ENCODE measurements at places on chromosomes 6 and 20. TPM values are rescaled to one million over a fixed set of nuclear protein-coding genes. Genes with fewer than 3 reads are reported as not detected.
A peak's percentile ranks its signal among the peaks of the same experiment; 100 is the strongest.

Gene PDYN
- not detected for total RNA-seq

Gene TCP11
- not detected for total RNA-seq

Gene LIN28B
- total RNA-seq: not detected

Gene OSBPL2
- 21.0 TPM for total RNA-seq

Gene C20orf141
- not detected for total RNA-seq

Gene FOXQ1
- 0.42 TPM for total RNA-seq

Gene OR14J1
- total RNA-seq: not detected

Gene PBOV1
- total RNA-seq: not detected

Gene C20orf144
- not detected for total RNA-seq

Gene UBR2
- total RNA-seq: 46.2 TPM

DNA sequence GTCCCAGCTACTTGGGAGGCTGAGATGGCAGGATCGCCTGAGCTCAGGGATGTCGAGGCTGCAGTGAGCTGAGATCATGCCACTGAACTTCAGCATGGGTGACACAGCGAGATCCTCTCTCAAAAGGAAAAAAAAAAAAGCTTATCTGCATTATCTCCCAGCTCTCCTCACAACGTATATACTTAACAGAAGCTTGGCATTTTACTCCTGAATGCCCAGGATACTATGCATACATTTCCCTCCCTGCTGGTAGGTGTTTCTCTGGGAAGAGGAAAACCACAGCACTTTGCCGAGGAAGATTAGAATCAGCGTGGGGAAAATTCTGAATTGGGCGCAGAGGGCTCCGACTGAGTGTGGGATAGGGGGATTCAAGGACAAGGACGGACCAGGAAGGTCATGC lies 800.6 kb downstream of the DHX35 start:
- no peak for DNase-seq

DNA sequence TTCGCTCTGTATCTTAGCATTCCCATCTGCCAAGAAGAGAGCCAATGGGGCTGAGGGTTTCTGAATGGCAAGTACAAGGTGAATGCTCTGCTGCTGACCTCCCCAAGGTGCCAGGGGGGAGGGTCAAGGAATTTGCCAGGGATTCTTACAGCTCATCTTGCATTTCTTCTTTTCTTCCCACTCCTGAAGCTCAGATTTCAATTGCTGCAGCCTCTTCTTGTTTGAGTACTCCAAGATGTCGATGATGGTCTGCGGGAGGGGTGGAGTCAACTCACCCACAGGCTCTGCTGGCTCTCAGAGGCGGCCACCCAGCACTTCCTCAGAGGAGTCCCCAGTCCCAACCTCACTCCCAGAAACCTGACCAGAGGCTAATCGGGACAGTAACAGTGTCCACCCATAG lies 12.4 kb downstream of the C20orf96 start:
- no peak for DNase-seq

GRCh38 chr6:169095153-169095552 lies 158.5 kb downstream of the THBS2 start:
- DNase-seq: no peak

DNA sequence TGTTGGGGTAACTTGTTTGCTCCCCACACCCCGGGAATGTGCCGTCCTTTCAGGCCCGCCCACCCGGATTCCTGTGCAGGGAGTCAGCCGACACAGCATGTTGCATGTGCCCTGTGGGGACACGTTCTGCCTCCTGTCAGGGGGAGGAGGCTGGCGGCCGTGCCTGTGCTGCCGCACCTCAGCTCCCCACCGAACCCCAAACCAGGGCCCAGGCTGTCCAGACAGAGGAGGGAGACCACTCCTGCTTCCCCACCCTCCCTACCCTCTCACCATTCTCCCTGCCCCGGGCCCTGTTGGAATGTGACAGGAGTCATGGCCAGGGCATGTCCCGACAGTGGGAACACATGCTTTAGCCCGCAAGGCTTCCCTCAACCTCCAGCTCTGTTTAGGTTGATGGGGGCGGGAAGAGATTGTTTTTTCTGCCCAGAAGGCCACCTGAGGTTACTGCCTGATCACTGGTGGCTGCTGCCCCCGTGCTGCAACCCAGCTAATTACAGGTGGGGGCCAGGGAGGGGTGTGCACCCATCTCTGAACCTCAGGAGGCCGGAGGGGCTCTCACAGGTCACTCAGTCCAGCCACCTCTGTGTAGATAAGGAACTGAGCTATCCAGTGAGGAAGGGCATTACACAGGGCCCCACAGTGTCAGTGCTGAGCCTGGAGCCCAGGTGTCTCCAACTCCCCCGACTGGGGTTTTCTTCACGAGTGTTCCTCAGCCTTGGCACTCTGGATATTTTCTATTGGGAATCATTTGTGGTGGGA lies 13.6 kb downstream of the LRRC73 start:
- no peak for DNase-seq

GRCh38 chr6:149080511-149080910 lies 237.0 kb upstream of the TAB2 start:
- DNase-seq: no peak

DNA sequence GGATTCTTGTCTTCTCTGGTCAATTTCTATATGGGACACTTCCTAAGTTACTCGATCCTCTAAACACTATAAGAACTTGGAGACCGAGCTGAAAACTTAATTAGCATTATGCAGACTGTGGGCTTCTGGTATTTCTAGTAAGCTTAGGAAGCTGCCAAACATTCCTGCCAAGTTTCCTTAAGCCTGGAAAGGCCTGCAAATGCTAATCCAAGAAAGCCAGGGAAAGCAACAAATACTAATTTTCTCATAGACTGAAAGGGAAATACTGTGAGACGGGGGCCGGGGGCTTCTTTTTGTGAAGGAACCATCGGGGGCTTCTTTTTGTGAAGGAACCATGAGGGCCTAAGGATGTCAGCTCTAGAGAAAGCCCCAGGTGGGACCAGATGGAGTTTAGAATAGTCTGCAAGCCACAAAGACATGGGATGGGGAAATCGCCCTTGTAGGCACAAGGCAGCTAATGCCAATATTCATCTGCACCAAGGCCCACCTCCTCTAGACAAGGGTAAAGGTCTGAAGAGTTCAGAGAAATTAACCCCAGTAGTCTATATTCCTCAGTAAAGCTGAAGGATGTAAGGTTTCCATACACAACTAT lies 332.4 kb upstream of the PRDM1 start:
- no peak for DNase-seq

- DNase-seq: no peak
These were observed 135.4 kb downstream of the JPH2 start for GRCh38 chr20:44051661-44052000.

DNA sequence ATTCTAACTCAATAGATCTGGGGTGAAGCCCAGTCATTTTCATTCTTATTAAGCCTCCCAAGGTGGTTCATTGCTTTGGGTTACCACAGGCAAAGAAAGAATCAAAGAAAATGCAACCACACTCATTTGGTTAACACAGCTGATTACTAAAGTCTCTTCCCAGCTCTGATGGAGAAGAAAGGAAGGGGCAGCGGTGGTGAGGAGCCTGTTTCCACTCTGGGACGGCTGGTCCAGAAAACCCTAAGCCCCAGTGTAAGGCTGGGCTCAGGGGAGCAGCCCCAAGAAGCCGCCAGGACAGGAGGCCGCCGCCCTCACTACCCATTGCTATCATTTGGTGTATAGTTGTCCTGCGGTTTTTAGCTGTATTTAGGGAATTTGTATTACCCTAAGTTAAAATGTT lies 226.9 kb downstream of the CD83 start:
- no peak for DNase-seq

GRCh38 chr20:50885781-50886180 lies 45.5 kb downstream of the ADNP start:
- DNase-seq: no peak

DNA sequence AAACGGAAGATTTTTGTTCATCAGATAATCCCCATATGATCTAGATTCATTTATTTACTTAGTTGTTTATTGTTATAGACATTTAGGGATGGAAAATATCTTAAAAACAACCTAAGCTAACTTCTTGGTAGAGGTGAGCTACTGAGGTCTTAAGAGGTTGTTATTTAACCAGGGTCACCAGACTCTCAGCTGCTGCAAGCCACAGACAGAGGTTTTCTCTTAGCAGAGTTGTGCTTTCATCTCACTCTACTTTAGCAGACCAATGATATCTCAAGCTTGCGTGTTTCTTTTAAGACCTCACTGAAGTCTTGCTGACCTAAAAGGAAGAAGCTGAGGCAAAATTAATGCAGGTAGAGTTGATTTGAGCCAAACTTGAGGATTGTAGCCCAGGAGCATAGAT lies 43.6 kb downstream of the NCOA7 start:
- no peak for DNase-seq

- no peak for DNase-seq
These were observed 625.7 kb upstream of the PTCHD4 start for GRCh38 chr6:48736501-48737206.

DNA sequence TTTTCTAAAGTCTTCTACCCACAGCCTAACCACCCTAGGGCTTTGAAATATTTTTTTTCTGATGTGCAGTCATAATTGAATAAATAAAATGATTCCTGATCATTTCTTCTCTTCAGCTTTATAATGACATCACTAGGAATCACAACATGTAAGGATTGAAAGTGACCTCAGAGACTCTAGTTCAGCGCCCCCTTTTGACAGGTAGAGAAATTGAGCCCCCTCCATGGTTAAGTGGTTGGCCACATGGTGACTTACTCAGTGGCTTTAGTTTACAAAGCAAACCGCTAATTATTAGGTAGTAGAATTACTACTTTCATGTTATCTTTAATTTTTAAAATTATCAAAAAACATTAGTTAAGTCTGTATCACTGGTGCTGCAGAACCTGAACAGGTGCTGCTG lies 13.3 kb upstream of the SLC2A12 start:
- no peak for DNase-seq

DNA sequence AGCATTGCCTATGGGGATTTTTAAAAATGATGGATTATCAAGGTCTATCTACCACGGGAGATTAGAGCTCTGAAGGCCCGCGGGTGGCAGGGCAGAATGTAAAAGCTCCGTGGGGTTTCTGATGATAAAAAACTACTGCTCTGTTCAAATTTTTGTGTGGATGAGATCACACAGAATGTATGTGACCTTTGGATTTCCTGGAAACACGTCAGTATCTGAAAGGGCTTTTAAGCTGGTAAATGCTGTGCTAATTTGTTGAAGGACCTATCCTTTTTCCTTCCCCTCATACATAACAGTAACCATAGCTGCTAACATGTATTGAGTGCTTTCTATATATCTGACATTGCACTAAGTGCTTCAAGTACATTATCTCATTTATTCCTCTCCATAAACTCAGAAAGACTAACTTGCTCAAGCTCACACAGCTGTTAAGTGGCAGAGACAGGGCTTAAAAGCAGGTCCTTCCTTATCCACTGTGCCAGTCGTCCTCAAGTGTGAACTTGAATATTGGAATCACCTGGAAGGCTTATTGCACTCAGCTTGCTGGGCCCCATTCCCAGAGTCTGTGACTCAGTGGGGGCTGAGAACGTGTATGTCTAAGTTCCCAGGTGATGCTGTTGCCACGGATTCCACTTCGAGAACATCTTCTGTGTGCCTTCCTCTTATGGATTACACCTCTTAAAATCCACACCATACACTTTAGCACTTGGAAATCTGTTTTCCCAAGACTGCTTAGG lies 1.9 kb upstream of the TMEM242 start:
- DNase-seq: no peak

- DNase-seq: no peak
These were observed 57.1 kb upstream of the MAP7 start for GRCh38 chr6:136607204-136607931.

DNA sequence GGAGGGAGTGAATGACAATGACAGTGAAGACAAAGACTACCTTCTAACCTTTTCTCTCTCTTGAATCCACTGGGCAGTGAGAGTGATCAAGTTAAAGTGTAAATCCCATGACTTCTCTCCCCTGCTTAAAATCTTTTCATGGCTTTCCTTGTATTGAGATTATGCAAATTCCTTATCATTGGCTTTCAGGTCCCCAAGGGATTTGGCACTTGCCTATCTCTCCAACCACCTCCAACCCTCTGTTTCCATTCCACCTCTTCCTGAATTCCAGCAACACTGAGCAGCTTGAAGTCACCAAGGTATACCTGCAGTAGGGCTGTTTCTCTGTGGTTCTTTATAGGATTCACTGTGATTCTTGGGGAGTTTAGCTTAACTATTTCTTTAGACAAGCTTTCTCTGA lies 48.0 kb upstream of the DEK start:
- no peak for DNase-seq

DNA sequence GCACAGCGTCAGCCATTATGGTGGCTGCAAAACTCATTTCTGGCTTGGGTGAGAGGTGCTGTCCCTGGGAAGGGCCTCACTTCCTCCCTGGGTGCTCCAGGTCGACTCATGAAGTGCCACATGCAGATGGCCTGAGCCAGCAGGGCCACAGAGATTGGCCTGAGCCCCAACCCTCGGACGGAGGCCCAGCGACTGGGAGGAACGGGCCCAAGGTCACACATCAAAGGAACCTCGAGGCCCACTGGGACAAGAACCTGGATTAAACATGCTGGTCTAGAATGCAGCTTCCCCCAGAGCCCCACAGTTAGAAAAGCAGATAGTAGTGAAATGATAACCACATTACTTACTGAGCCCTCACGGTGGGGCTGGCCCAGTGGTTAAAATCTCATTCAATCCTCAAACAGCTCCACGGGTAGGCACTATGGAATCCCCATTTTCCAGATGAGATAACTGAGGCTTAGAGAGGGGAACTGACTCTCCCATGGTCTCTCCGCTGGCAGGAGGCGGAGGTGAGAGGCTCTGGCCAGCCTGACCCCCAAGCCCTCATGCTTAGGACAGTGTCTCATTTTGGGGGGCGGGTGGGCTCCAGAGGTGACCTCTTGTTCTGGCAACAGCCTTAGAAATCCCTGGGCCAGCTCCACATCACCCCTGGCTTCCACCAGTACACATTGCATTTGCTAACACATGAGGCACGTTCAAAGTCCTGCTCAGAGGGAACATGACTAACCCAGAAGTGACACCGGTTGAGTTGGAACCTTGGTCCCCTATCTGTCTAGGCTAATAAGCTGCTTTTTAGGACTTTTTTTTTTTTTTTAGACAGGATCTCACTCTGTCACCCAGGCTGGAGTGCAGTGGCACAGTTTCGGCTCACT lies 53.0 kb downstream of the SRC start:
- no peak for DNase-seq

DNA sequence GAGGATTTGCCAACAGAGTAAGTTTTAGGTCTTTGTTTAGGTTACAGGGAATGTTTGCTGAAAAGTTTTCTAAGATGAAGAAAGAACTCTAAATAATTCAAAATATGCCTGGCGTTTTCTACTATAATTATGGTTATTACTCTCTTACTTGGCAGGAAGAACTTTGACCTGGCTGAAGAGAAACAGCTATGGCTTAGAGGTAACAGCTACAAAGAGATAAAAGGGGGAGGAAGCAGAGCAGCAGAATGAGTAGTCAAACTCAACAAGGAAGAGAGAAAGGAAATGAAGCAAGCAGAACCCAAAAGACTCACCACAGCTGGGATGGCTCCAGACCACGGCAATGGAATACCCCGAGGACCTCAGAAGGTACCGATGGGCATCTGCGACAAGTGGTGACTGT lies 95.6 kb downstream of the KIF16B start:
- DNase-seq: no peak

- DNase-seq: peak; percentile 79
These were observed 100.6 kb upstream of the MLIP start for GRCh38 chr6:54010340-54011276.
